Activated CD4-positive, CD25-positive, alpha-beta regulatory T cell treated with anti-CD3 and anti-CD28 coated beads, Interleukin-2, amount 50 U/mL, for 72 hours (primary cell): ENCODE measurements at places on chromosomes 12 and 14.

GRCh38 chr12:76374386-76375020 is 26.3 kb upstream of the BBS10 start:
- no peak for DNase-seq

- DNase-seq: no peak
These were observed 48.6 kb upstream of the STAC3 start for GRCh38 chr12:57299514-57300016.

DNA sequence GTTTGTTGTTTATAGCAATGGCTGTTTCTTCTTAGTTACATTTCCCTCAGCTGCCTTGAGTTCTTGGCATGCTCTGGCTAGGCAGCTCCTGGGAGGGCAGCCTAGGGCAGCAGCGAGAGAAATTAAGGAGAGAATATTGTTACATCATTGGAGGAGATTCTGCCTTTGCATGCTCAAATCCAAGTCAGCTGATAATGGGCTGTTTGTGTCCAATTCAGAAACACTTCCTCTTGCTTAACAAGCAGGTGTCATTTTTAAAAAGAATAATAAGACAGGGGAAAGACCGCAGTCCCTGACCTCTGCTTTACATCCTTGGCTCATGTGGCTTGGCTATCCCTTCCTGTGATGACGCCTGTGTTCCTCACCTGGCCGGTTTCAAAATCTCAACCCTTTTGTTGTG is 76.9 kb downstream of the ESR2 start:
- no peak for DNase-seq

DNA sequence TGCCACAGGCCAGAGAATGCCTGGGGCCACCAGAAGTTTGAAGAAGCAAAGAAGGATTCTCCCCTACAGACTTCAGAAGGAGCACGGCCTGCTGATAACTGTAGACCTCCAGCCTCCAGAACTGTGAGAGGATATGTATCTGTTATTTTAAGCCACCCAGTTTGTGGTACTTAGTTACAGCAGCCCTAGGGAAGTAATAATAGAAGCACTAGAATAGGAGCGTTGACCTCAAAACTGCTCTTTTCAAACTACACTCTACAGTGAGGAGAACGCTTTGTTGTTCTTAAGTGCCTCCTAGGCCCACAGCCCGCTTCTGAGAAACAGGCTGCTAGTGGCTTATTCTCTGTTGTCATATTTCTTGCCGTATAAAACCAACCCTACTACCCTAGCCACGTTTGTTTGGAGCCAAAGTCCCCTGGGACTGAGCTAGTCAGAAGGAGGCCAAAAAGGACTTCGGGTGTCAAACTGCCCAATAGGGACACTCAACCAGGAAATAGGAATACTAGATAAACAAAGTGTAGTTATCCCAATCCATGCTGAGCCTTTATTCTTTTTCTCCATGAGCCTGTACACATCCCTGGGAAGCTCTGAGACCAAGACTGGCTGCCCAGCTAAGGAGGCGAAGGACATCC is 38.5 kb upstream of the FRS2 start:
- DNase-seq: no peak

- DNase-seq: no peak
These were observed 429.1 kb downstream of the RAD51B start for GRCh38 chr14:68248481-68249255.

- DNase-seq: no peak
These were observed 186.8 kb downstream of the TTC7B start for GRCh38 chr14:90629471-90629870.

DNA sequence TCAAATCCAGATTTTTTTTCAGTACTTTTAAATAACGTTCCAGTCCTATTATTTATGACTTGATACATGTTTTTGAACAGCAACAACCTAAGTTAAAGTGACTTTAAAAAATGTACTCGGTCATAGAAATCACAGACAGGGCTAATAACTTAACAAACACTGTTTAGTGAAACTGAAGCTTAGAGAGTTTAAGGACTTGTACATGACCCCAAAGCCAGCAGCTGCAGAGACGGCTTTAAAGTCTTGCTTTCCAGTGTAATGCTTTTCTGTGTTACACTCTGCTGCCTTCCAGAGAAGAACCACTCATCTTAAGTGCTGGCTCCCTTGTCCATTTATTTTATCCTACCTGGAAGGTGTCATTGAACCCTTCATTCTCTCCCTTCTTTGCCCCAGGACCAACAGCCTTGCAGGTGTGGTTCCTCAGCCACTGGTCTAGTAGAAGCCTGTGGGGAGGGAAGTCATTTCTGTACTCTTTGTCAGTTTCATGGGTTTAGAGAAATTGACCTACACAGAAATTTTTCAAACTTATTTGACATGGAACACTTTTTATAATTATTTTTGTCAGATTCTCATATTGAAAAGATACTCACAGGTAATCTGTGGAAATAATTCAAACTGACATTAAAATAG is 60.9 kb downstream of the NAV3 start:
- no peak for DNase-seq

- DNase-seq: no peak
These were observed 869.2 kb downstream of the TMEM121 start for GRCh38 chr14:106395456-106396050.

- no peak for DNase-seq
These were observed 445.4 kb downstream of the GALC start for GRCh38 chr14:87547536-87547935.

GRCh38 chr14:37977481-37977880 is 230.2 kb upstream of the SSTR1 start:
- no peak for DNase-seq

DNA sequence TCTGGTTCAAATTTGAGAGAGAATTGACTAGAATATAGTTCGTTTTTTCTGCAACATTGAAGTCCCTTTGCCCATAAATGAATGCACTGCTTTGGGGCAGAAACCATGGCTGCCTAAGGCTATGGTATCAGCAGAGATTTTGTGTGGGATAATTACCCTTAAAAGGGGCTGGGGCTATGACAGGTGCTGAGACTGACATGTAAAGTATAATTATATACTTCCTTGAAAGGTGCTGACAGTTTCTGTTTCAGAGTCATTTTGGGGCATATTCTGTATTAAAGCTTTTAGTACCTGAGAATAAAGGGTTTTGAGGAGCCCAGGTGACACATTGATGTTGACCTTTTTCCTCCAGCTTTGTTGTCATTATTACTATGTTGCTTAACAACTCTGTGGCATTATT is 150.3 kb upstream of the PTPRQ start:
- no peak for DNase-seq

DNA sequence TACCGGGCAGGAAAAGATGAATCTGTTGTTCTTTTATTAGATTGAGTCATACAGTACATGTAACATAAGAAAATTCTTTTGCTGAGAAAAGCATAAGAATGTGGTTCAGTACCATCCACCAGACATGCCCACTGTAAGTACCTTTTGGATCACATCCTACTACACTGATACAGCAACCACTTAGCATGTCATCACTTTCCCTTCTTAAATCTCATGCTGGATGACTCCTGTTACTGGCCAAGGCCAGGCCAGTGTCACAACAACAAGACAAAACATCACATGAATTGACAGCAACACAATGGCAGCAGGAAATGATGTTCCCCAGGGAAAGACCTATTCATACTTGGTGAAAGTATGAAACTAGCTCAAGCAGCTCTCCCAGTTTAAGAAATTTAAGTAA is 46.4 kb downstream of the STXBP6 start:
- no peak for DNase-seq

DNA sequence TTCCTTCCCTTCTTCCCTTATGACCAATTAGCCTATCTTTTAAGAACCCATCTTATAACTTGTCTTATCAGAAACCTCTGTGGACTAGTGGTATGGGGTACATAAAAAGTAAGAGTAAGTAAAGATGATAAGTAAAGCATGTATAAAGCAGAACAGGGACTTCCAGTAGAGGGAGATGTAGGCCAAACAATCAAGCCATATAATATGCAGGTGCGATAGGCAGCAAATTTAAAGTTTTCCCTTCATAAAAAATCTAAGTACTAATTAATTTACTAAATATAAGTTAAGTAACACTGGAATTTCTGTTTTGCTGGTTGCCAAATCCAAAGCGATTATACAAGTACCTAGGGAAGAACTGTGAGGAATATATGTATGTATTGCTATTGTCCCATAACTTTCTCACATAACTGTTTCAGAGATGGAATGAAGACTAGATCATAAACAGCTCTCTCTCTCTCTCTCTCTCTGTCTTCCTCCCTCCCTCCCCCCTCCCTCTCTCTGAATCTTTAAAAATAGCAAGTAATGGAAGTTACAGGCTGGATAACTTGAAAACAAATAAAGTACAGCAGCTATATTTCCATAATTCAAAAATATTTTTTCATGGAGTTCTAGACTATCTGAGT is 25.7 kb downstream of the METTL25 start:
- no peak for DNase-seq

GRCh38 chr14:88272390-88273269 is 50.4 kb downstream of the KCNK10 start:
- no peak for DNase-seq

DNA sequence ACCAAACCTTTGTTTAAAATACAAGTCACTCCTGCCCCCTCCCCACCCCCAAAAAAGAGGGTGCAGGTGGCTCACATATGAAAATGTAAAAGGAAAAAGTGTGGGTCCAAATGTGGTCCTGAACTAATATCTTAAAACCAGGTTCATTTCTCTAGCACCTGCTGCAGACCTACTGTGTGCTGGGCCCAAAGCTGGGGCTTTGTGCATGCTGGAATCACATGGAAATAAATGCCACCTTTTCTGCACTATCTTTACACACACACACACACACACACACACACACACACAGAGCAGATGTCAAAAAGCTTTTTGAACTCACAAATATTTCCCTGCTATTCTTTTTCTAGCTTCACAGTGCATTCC is 3.2 kb upstream of the BCL11B start:
- DNase-seq: no peak

DNA sequence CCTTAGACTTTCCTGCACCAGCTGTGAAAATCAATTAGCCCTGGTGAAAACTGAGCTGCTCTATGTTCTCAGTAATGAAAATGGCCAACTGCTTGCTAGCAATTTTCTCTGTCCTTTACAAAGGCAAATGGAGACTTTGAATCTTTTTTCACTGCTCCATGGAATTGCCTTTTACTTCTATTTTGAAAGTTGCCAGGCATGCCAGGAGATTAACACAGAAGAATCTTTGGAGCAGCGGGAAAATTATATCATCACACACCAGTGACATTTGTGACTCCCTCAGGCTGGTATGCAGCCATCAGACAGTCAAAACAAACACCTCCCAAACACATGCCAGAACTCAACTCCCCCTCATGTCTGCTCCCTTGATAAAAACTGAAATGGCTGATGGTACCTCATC is 872.0 kb upstream of the FLRT2 start:
- DNase-seq: no peak

- no peak for DNase-seq
These were observed 17.4 kb upstream of the SALL2 start for GRCh38 chr14:21543521-21543960.

GRCh38 chr14:97874394-97874793 is 1077.2 kb downstream of the VRK1 start:
- DNase-seq: no peak

GRCh38 chr12:27733052-27733656 is 22.5 kb downstream of the MRPS35 start:
- no peak for DNase-seq

GRCh38 chr14:101815994-101816393 is 54.5 kb downstream of the PPP2R5C start:
- DNase-seq: no peak

DNA sequence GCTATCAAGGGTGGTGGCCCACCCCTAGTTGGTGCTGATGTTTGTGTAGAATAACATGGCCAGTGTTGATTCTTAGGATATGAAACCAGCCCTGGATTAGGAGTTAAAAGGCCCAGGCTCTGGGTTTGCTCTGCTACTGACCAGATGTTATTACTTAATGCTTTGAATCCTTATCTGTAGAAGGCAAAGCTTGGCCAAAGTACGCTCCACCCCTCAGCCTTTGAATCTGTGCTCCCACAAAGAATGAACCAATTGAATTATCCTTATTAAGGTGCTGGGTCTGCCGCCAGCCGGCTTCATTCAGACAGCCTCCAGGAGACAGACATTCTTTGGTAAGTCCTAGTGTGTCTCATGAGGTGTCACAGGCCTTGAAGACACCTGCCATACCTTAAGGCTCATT is 41.8 kb downstream of the AKAP3 start:
- no peak for DNase-seq

DNA sequence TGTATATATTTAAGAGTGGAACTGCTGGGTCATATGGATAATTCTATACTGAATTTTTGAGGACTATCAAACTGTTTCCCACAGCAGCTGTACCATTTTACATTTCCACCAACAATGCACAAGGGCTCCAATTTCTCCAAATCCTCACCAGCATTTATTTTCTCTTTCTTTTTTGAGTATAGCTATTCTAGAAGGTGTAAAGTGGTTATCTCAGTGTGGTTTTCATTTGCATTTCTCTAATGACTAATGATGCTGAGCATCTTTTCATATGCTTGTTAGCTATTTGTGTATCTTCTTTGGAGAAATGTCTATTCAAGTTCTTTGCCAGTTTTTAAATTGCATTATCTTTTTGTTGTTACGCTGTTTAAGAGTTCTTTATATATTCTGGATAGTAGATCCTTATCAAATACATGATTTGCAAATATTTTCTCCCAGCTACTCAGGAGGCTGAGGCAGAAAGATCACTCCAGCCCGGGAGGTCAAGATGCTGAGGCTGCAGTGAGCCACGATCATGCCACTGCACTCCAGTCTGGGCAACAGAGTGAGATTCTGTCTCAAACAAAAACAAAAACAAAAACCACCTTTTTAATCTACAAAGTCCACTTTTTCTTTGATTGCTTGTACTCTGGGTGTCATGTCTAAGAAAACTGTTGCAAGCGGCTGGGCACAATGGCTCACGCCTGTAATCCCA is 32.8 kb downstream of the GTF2A1 start:
- no peak for DNase-seq

- DNase-seq: no peak
These were observed 601 bp downstream of the COX14 start for GRCh38 chr12:50112456-50113218.

- no peak for DNase-seq
These were observed 115.5 kb downstream of the PAPOLA start for GRCh38 chr14:96617635-96618034.

GRCh38 chr12:116161588-116161987 is 115.9 kb downstream of the MED13L start:
- no peak for DNase-seq

DNA sequence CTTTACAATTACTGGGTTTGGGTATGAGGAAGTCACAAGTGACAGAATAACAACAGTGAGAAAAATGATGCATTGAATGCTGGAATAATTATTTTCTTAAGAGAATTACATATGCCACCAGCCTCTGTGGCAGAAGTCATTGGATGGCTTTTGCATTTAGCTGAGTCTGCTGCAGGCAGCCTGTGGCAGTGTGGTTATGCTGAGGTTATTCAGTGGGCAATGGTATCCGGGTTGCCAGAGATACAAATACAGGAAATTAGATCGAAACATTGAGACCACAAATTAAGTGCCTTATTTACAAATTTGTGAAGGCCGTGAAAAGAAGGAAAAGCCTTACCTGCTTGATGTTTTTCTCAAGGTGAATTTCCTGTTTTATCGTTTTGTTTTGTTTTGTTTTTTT is 1050.0 kb downstream of the GALC start:
- no peak for DNase-seq

GRCh38 chr14:75167325-75167724 is 9.1 kb downstream of the TMED10 start:
- DNase-seq: no peak

GRCh38 chr12:23361971-23362370 is 587.5 kb downstream of the SOX5 start:
- DNase-seq: no peak

GRCh38 chr12:84757978-84758377 is 154.6 kb downstream of the SLC6A15 start:
- no peak for DNase-seq

GRCh38 chr14:103894723-103895059 is 33.6 kb upstream of the TDRD9 start:
- DNase-seq: no peak

GRCh38 chr14:64800000-64800399 is 79.7 kb downstream of the SPTB start:
- DNase-seq: no peak
